Psoas muscle (tissue), 8 donors: ENCODE measurements at places on chromosomes 5 and 9. TPM values are rescaled to one million over a fixed set of nuclear protein-coding genes. Genes with fewer than 3 reads are reported as not detected.

GRCh38 chr5:76762484-76762883, 46.6 kb downstream of the F2R start:
- DNase-seq, result no peak
- H3K36me3 ChIP-seq, result no peaks in the 10 kb centered on the region

Gene RETREG1
- 235 TPM for polyA plus RNA-seq

GRCh38 chr9:123639743-123640142, 283.7 kb downstream of the CRB2 start:
- H3K4me1 ChIP-seq, result no peaks in the 10 kb centered on the region
- no peak overlapping the region for H3K4me3 ChIP-seq
- no peaks in the 10 kb centered on the region for H3K27me3 ChIP-seq
- H3K27ac ChIP-seq, result no peak overlapping the region
- H3K36me3 ChIP-seq, result no peaks in the 10 kb centered on the region

Gene IL3
- not detected for polyA plus RNA-seq

DNA sequence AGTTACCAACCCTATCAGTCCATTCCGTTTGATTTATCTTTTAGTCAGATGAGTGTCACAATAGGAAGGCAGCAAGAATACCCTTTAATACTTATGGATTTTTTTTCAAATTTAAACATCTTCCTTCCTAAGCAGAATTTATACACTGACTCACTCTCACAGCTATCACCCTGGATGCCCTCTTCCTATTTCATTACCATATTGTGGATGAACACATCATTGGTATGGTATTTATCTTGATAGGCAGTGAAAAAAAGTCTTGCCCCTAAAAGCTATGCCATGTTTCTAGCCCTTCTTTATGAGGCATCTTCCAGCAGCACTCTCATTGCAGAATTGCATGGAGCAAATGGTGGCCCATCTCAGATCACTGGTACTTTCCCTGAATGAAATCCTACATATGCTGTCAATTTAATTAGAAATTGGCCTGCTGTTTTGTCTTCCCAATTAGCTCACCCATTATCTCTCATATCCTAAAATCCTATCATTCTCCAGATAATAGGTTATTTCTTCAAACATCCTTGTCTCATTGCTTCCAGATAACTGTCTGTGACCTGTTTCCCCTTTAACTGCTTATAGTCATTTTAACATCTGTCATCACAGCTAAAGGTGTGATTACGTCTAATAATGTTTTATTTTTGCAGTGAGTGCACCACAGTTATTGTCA, 433.5 kb upstream of the POU5F2 start:
- H3K36me3 ChIP-seq, result no peaks in the 10 kb centered on the region
- no peaks in the 10 kb centered on the region for H3K4me1 ChIP-seq
- H3K4me3 ChIP-seq, result no peak overlapping the region
- H3K27me3 ChIP-seq, result no peaks in the 10 kb centered on the region
- no peak overlapping the region for H3K27ac ChIP-seq
- no peak for DNase-seq

DNA sequence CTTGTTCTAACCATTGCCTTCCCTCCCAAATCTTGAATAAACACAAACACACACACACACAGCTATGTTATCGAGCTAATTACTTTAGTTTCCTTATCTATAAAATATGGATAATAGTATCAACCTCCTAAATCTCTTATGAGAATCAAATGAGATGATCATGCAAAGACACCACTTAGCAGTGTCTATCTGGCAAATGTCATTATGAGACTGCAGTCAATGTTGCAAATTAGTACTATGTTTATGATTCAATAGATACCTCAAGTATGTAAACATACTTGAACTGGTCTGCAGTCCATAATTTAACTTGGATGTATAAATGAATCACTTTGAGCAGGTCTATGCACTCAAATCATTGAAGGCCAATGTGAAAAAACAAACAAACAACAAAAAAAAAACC, 22.2 kb upstream of the ERAP2 start:
- no peak overlapping the region for H3K4me3 ChIP-seq
- no peak overlapping the region for H3K27ac ChIP-seq
- DNase-seq, result no peak

GRCh38 chr9:77779010-77779409, 130.9 kb upstream of the GNA14 start:
- no peaks in the 10 kb centered on the region for H3K4me1 ChIP-seq
- no peaks in the 10 kb centered on the region for H3K36me3 ChIP-seq
- DNase-seq, result no peak

DNA sequence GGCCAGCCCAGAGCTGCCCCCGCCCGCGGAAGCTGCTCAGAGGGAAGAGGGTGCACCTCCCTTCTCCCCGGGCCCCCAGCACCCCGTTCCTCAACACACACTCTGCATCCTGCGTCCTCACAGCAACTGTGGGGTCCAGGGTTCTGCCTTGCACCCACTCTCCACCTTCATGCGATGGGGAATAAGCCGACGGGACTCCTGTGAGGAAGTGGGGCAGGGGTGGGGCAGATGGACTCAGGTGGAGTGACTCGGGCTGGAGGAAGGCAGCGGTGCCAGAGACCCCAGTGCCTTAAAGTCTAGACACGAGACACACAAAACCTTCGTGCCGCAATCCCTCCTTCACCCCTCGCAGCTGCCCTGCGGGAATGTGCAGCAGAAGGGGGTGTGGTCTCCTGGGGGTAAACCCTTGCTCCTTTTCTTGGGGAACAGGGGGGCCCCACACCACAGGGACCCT, 8.6 kb downstream of the BRD3 start:
- peaks cover 94% of the 10 kb centered on the region for H3K4me1 ChIP-seq
- no peak overlapping the region for H3K4me3 ChIP-seq
- H3K27me3 ChIP-seq, result no peaks in the 10 kb centered on the region
- no peaks in the 10 kb centered on the region for H3K36me3 ChIP-seq
- H3K27ac ChIP-seq, result no peak overlapping the region

DNA sequence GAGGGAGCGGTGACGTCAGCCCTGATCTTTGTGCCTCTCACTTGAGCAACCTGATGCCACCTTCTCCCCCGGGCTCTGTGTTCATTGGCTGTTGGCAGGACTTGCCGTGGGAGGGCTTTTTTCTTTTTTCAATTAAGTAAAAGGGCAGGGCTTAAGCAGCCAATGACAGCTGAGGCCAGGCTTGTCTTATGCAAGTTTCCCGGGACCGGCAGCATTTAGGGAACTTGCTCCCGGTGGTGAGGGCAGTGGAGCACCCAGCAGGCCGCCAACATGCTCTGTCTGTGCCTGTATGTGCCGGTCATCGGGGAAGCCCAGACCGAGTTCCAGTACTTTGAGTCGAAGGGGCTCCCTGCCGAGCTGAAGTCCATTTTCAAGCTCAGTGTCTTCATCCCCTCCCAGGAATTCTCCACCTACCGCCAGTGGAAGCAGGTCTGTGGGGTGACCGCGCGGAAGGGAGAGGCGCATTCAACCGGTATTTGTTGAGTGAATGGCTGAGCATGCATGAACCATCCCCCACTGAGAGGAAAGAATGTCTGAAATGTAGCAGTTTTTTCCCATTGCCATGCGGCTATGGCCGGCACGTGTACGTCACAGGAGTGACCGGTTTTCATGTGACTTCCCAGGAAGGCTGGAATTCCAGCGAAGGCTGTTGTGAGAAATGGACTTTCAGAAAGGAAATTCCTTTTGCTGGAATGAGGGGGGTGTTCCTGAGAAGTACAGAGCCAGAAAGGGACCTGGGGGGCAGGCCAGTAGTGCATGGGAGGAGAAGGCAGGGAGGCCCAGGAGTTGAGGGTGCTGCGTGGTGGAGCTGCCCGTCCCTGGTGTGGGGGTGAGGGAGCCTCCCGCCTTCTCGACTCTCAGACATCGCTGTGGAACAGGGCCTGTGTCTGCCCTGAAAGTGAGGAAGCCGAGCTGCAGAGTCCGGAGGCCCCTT, 29.0 kb downstream of the PTGES2 start:
- H3K27ac ChIP-seq, result peak overlapping the region; percentile 97
- H3K4me3 ChIP-seq, result peak overlapping the region; percentile 70
- peaks cover 79% of the 10 kb centered on the region for H3K4me1 ChIP-seq
- H3K27me3 ChIP-seq, result no peaks in the 10 kb centered on the region

GRCh38 chr5:107990881-107991810, 320.4 kb upstream of the EFNA5 start:
- no peaks in the 10 kb centered on the region for H3K4me1 ChIP-seq
- H3K36me3 ChIP-seq, result no peaks in the 10 kb centered on the region
- no peak overlapping the region for H3K27ac ChIP-seq
- H3K4me3 ChIP-seq, result no peak overlapping the region

GRCh38 chr5:168877132-168877892, 298.1 kb upstream of the PANK3 start:
- no peaks in the 10 kb centered on the region for H3K4me1 ChIP-seq
- no peak overlapping the region for H3K4me3 ChIP-seq
- DNase-seq, result no peak
- no peak overlapping the region for H3K27ac ChIP-seq
- H3K27me3 ChIP-seq, result no peaks in the 10 kb centered on the region

Gene F2RL2
- not detected for polyA plus RNA-seq

GRCh38 chr5:134083517-134083916, 31.0 kb upstream of the TCF7 start:
- no peak overlapping the region for H3K4me3 ChIP-seq
- no peaks in the 10 kb centered on the region for H3K4me1 ChIP-seq
- H3K27me3 ChIP-seq, result no peaks in the 10 kb centered on the region
- DNase-seq, result no peak

GRCh38 chr5:14357851-14358250, 214.7 kb downstream of the TRIO start:
- H3K4me1 ChIP-seq, result peaks cover 9% of the 10 kb centered on the region
- no peaks in the 10 kb centered on the region for H3K27me3 ChIP-seq
- H3K27ac ChIP-seq, result no peak overlapping the region
- no peak for DNase-seq
- H3K36me3 ChIP-seq, result peaks cover 5% of the 10 kb centered on the region

- DNase-seq, result peak; percentile 88
- H3K4me3 ChIP-seq, result peak overlapping the region; percentile 20
- H3K27me3 ChIP-seq, result no peaks in the 10 kb centered on the region
- peak overlapping the region; percentile 81 for H3K27ac ChIP-seq
These were observed 21.3 kb downstream of the NREP start for GRCh38 chr5:111735583-111736270.

DNA sequence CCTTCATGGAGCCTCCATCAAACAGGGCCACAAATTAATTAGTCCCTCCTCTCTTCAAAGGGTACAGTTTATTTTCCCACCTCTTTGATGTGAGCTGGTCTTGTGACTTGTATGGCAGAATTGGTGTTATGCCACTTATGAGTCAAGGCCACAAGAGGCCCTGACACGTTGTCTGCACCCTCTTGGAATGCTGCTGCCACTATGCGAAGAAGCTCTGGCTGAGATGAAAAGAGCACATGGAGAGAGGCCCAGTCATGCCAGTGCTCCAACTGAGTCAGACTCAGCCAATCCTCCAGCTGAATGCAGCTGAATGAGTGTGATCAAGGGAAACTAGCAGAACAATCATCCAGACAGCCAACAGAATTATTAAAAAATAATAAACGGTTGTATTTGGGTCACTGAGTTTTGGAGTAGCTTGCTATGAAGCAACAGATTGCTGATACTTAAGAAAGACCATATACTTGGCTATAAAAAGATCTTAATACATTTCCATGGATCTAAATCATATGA, 128.3 kb downstream of the MARCHF11 start:
- no peaks in the 10 kb centered on the region for H3K4me1 ChIP-seq
- no peak overlapping the region for H3K4me3 ChIP-seq
- no peaks in the 10 kb centered on the region for H3K36me3 ChIP-seq
- H3K27ac ChIP-seq, result no peak overlapping the region
- H3K27me3 ChIP-seq, result peaks cover 5% of the 10 kb centered on the region

Gene SAPCD2
- 0.22 TPM for polyA plus RNA-seq

DNA sequence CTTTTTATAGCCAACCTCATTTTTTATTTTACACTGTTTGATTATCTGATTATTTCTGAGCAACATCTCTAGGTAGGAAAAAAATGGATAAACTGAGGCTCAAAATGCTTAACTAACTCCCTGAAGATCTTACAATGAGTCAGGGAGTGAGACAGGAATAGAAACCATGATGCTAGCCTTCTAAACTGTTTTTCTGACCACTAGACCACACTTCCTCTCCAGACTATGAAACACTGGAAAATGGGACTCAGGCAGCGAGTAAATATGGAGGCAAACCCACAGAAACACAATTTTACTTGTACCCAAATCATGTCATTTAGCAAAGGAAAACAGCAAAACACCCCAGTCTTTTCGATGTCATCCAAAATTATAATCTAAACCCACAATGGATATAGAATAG, 129.9 kb upstream of the ANKH start:
- no peaks in the 10 kb centered on the region for H3K27me3 ChIP-seq
- DNase-seq, result no peak
- H3K27ac ChIP-seq, result no peak overlapping the region
- no peaks in the 10 kb centered on the region for H3K36me3 ChIP-seq
- no peaks in the 10 kb centered on the region for H3K4me1 ChIP-seq

Gene GPR151
- polyA plus RNA-seq, result not detected

- DNase-seq, result no peak
- no peaks in the 10 kb centered on the region for H3K4me1 ChIP-seq
- no peaks in the 10 kb centered on the region for H3K36me3 ChIP-seq
- H3K4me3 ChIP-seq, result no peak overlapping the region
- H3K27me3 ChIP-seq, result no peaks in the 10 kb centered on the region
These were observed 196.5 kb upstream of the NREP start for GRCh38 chr5:111953351-111954127.

Gene TERT
- polyA plus RNA-seq, result not detected

Gene C9orf153
- polyA plus RNA-seq, result 0.22 TPM

- no peaks in the 10 kb centered on the region for H3K36me3 ChIP-seq
- H3K27me3 ChIP-seq, result no peaks in the 10 kb centered on the region
- no peak overlapping the region for H3K4me3 ChIP-seq
- no peak for DNase-seq
- H3K4me1 ChIP-seq, result no peaks in the 10 kb centered on the region
- no peak overlapping the region for H3K27ac ChIP-seq
These were observed 818.8 kb downstream of the MAT2B start for GRCh38 chr5:164324239-164324638.

DNA sequence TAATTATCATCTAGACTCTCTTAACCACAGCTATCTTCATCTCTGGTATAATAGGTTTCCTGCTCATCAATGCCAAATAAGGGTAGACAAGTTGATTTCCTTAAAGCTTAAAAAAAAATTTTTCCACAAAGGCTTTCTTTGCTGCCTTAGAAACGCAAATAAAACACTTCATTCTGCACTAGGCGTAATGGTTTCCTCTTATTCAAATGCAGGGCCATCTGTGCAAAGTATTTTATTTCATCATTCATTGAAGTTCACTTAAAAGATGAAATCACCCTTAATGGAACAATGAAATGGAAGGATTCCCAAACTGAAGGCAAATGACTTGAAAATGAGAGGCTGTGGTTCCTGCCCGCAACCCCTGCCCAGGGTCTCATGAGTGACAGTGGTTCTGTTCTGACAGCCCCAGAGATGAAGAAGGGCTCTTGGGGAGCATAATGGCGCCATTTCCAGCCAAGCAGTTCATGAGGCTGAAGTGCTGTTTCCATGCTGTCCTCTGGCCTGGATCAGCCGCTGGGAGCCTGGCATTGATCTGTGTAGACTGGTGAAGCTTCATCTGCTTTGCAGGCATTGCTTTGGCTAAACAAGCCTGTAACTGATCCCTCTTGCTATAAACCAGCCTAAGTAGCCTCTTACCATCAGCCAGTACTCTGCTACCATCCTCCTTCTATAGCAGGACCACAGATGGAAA, 276.9 kb upstream of the WWC1 start:
- no peaks in the 10 kb centered on the region for H3K27me3 ChIP-seq
- H3K27ac ChIP-seq, result no peak overlapping the region
- H3K36me3 ChIP-seq, result no peaks in the 10 kb centered on the region
- no peaks in the 10 kb centered on the region for H3K4me1 ChIP-seq
- no peak for DNase-seq
